ENCODE measurements at places on chromosomes 12 and 14.

- DNase-seq = no peak
These were observed 7.3 kb downstream of the AKT1 start for GRCh38 chr14:104788161-104788818.

DNA sequence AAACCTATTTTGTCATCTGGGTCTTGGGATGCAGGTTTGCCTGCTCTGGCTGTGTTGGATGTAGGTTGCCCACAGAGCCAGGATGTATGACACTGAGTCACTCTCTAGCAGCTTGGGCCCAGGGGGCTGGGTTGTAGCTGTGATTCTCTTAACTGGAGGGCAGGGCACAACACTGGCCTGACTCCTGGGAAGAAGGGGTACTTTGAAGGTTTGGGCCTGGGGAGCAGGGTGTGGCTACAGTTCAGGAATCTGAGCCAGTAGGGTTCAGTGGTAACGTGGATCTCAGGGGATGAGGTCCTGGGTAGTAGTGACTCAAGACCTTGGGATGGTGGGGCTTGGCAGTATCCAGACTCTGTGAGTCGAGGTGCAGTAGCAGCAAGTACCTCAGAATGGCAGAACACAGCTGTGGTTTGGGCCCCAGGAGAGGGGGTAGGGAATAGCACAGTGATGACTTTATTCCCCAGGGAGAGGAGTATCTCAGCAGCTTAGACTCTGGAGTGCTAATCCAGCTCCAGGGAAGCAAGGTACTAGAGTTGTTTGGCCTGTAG is 25.7 kb downstream of the TBC1D15 start:
- DNase-seq = no peak

DNA sequence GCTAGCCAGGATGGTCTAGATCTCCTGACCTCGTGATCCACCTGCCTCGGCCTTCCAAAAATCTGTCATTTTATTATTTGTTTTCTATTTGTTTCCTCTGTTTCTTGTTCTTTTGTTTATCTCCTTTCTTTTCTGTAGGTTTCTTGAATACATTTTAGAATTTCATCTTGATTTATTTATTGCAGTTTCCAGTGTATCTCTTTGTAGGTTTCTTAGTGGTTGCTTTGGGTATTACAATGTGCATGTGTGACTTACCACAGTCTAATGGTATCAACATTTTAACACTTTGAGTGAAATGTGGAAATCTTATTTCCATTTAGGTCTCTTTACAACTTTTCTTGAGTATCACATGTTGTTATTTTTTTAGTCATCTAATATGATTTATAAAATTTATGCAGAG is 29.9 kb upstream of the MUCL1 start:
- DNase-seq = no peak

DNA sequence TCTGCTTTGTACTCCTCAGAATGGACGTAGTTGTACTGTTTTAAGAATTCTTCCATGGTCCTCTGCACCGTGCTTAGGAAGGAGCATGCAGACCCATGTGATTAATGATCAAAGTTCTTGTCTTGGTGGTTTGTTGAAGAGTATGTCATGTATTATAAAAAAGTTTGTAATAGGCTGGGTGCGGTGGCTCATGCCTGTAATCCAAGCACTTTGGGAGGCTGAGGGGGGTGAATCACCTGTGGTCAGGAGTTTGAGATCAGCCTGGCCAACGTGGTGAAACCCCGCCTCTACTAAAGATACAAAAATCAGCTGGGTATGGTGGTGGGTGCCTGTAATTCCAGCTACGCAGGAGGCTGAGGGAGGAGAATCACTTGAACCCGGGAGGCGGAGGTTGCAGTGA is 61.8 kb upstream of the RTL1 start:
- no peak for DNase-seq

- DNase-seq = no peak
These were observed 133.3 kb downstream of the DACT1 start for GRCh38 chr14:58771016-58771415.

Measured in neural progenitor cell (in vitro differentiated cells).